ENCODE measurements at places on chromosomes 2 and 18.
A peak's percentile ranks its signal among the peaks of the same experiment; 100 is the strongest.

- DNase-seq, result no peak
These were observed 45.7 kb upstream of the ALPP start for GRCh38 chr2:232332940-232333259.

DNA sequence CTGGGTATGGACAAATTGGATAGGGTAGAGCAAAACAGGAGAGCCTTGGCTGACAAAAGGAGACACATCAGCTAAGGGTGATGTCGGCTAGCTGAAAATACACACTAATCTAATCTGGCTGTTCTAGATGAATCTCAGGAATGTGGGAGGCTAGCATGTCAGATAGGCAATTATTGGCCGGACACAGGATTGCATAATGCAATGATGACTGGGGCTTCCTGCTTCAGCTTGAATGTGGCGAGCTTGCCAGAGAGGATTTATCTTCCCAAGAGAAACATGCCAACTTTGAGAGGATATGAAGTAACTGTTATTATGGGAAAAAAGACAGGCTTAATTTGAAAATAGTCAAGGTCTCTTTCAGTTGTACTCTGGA lies 102.4 kb downstream of the TRIB2 start:
- peak; percentile 99 for DNase-seq

GRCh38 chr18:22550861-22551260 lies 133.1 kb upstream of the CTAGE1 start:
- DNase-seq, result no peak

DNA sequence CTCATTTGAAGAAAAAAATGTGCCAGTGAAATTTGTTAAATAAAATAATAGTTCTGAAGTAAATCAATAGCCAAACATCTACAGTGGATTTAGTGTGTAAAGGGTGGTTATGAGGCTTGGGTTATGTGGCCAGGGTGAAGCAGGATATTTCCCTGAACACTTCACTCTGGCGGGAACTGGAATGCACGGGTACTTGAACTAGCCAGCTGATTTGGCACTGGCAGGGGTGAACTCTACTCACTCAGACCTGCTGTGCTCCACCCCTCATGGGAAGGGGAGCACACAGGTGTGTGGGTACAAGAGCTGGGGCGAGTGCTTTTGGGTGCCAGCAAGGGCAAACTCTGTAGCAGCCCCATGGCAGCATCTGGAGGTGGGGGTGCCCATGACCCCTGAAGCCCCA lies 278.2 kb downstream of the CALCRL start:
- no peak for DNase-seq

GRCh38 chr2:84966731-84967130 lies 4.2 kb upstream of the KCMF1 start:
- no peak for DNase-seq

- DNase-seq, result peak; percentile 47
These were observed 98.1 kb upstream of the ZFP36L2 start for GRCh38 chr2:43324259-43325106.

GRCh38 chr2:204950695-204951346 lies 405.5 kb downstream of the PARD3B start:
- DNase-seq, result peak; percentile 71
